Esophagus squamous epithelium (tissue), 5 donors: ENCODE measurements at places on chromosomes 3 and 15. TPM values are rescaled to one million over a fixed set of nuclear protein-coding genes. Genes with fewer than 3 reads are reported as not detected.

DNA sequence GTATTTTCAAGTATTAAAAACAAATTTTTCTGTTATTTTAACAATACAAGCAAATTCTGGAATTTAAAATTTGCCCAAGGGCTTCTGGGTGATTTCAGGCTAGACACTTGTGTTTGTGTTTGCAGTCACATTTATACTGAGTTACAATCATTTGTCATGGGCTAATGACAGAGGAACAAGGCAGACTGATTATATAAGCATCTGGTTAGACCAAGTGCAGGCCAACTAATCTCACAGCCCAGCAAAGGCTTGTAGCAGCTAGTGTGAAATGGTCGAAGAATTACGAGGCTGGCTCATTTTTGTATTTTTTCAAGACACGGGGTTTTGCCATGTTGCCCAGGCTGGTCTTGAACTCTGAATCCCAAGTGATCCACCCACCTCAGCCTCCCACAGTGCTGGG, 52.1 kb downstream of the CMTM8 start:
- no peak overlapping the region for H3K4me3 ChIP-seq
- DNase-seq = no peak
- H3K4me1 ChIP-seq = no peaks in the 10 kb centered on the region
- no peaks in the 10 kb centered on the region for H3K27me3 ChIP-seq

GRCh38 chr3:191809326-191809949, 348.5 kb downstream of the PYDC2 start:
- H3K27me3 ChIP-seq = no peaks in the 10 kb centered on the region
- H3K27ac ChIP-seq = no peak overlapping the region
- no peaks in the 10 kb centered on the region for H3K36me3 ChIP-seq
- no peak for DNase-seq
- H3K4me3 ChIP-seq = no peak overlapping the region
- H3K4me1 ChIP-seq = no peaks in the 10 kb centered on the region

GRCh38 chr15:68201153-68201878, 3.8 kb downstream of the CALML4 start:
- H3K27ac ChIP-seq = no peak overlapping the region
- no peaks in the 10 kb centered on the region for H3K36me3 ChIP-seq
- H3K4me3 ChIP-seq = no peak overlapping the region
- DNase-seq = no peak
- H3K4me1 ChIP-seq = peaks cover 39% of the 10 kb centered on the region

The TCAIM gene
- total RNA-seq = 15.6 TPM

- peak overlapping the region; percentile 71 for H3K4me3 ChIP-seq
- peaks cover 34% of the 10 kb centered on the region for H3K27me3 ChIP-seq
- no peaks in the 10 kb centered on the region for H3K36me3 ChIP-seq
- peak overlapping the region; percentile 69 for H3K27ac ChIP-seq
Measured at GRCh38 chr3:57163751-57164150, 1.4 kb downstream of the IL17RD start.

GRCh38 chr3:8466526-8466925, 35.1 kb upstream of the LMCD1 start:
- no peaks in the 10 kb centered on the region for H3K27me3 ChIP-seq
- H3K4me3 ChIP-seq = no peak overlapping the region
- H3K36me3 ChIP-seq = no peaks in the 10 kb centered on the region
- H3K27ac ChIP-seq = no peak overlapping the region
- no peaks in the 10 kb centered on the region for H3K4me1 ChIP-seq

The DUOXA1 gene
- 104 TPM for total RNA-seq

GRCh38 chr3:184760337-184761074, 48.6 kb upstream of the MAGEF1 start:
- no peak overlapping the region for H3K4me3 ChIP-seq
- peaks cover 69% of the 10 kb centered on the region for H3K4me1 ChIP-seq
- H3K27me3 ChIP-seq = no peaks in the 10 kb centered on the region
- H3K36me3 ChIP-seq = no peaks in the 10 kb centered on the region

GRCh38 chr15:65790694-65791334, 1.3 kb downstream of the DENND4A start:
- peak overlapping the region; percentile 91 for H3K4me3 ChIP-seq
- no peak for DNase-seq
- no peaks in the 10 kb centered on the region for H3K36me3 ChIP-seq
- H3K27ac ChIP-seq = peak overlapping the region; percentile 96
- H3K4me1 ChIP-seq = peaks cover 16% of the 10 kb centered on the region
